ENCODE measurements at places on chromosomes 13 and 19.

GRCh38 chr13:20119960-20120359 is 40.9 kb downstream of the GJA3 start:
- DNase-seq = no peak

DNA sequence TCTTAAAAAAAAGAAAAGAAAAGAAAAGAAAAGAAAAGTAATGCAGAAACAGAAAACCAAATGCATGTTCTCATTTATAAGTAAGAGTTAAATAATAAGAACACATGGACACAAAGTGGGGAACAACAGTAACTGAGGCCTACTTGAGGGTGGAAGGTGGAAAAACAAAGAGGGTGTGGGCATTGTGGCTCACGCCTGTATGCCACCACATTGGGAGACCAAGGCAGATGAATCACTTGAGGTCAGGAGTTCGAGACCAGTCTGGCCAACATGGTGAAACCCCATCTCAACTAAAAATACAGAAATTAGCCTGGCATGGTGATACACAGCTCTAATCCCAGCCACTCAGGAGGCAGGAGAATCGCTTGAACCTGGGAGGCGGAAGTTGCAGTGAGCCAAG is 8.1 kb downstream of the ZNF708 start:
- DNase-seq = no peak

DNA sequence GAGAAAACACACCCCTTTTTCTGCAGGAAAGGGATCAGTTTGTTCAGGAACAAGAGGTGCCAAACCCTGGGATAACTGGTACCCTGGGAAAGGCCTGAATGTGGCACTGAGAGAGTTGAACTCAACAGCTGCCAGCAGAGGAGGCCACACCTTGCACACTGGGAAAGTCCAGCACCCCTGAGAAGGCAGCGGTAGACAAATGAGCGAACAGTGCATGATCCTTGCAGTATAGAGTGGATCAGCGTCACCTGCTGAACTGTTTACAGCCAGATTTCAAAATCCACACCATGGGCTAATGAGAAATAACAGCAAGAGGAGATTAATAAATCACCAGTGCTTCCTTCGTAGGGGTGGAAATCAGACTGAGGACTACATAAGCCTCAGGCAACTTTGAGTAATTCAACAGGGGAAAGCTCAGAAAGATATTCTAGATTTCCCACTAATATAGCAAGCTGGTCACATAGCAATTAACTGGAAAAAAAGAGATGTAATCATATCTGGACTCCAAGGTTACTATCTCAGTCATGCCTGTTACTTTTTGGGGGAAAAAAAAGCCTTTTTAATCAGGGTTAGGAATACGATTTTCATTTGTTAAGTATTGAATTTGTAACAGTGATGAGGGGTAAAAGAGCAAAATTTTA is 52.0 kb downstream of the DCT start:
- no peak for DNase-seq

DNA sequence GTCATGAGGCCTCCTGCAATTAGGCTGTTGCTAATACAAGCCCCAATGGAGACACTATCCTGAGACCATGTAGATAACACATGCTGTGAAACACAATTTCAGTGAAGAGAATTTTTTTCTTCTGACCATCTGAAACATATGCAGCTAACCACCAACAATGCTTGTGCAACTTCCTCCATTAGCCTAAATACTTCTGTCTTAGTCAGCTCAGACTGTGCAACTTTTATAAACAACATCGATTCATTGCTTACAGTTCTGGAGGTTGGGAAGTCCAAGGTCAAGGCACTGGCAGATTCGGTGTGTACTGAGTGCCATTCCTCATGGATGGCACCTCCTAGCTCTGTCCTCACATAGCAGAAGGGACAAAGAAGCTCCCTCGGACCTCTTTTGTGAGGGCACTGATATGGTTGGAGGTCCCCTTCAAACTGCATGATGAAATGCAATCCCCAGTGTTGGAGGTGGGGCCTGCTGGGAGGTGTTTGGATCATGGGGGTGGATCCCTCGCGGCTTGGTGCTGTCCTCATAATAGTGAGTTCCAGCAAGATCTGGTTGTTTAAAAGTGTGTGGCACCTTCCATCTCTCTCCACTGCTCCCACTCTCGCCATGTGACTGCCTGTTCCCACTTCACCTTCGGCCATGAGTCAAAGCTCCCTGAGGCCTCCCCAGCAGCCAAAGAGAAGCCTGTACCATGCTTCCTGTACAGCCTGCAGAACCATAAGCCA is 27.7 kb downstream of the STK24 start:
- DNase-seq = no peak

- DNase-seq = no peak
These were observed 59.2 kb downstream of the MLLT1 start for GRCh38 chr19:6220385-6221191.

GRCh38 chr19:1823539-1824251 is 11.6 kb upstream of the ATP8B3 start:
- no peak for DNase-seq

- DNase-seq = no peak
These were observed 72.3 kb downstream of the LATS2 start for GRCh38 chr13:20988909-20989655.

DNA sequence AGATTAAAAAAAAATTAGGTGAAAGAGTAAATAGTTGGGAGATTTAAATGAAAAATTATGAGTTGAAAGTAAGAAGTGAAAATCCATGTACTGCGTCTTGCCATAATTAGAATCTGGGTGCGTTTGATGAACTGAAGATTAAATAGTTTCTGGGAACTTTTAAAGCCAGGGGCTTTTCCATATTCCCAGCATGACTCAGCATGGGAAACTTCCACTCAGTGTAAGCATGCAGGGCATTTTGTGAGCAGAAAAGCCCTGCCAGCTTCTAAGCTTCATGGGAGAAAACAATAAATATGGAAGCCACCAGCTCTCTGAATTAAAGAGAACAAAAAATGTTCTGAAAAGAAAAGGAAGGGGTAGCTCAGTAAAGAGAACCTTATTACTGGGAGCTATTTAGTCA is 62.0 kb upstream of the EDNRB start:
- DNase-seq = no peak

DNA sequence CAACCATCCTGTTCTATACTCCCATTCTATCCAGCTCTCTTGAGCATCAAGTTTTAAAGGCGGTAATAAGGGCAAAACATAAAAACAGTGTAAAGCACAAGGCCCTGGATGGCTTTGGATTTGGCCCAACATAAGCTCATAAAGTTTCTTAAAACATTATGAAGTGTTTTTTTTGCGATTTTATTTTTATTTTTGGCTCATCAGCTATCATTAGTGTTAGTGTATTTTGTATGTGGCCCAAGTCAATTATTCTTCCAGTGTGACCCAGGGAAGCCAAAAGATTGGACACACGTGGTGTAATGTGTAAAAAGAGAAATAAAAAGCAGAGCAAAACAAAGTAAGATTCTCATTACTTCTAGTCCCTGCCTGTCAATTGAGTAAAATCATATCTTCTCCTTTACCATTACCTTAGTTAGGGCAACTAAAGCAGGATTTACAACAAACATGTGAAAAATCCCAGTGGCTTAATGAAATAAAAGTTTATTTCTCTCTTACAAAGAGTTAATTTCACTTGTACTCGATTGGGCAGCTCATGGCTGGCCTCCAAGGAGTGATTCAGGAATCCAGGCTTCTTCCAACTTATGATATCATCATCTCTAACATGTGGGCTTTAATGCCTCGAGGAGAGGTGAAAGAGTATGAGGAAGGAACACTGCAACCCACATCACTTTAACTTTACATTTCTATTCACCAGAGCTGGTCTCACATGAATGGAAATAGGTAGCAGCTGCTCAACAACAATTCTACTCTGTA is 725.2 kb upstream of the SLITRK1 start:
- DNase-seq = no peak

DNA sequence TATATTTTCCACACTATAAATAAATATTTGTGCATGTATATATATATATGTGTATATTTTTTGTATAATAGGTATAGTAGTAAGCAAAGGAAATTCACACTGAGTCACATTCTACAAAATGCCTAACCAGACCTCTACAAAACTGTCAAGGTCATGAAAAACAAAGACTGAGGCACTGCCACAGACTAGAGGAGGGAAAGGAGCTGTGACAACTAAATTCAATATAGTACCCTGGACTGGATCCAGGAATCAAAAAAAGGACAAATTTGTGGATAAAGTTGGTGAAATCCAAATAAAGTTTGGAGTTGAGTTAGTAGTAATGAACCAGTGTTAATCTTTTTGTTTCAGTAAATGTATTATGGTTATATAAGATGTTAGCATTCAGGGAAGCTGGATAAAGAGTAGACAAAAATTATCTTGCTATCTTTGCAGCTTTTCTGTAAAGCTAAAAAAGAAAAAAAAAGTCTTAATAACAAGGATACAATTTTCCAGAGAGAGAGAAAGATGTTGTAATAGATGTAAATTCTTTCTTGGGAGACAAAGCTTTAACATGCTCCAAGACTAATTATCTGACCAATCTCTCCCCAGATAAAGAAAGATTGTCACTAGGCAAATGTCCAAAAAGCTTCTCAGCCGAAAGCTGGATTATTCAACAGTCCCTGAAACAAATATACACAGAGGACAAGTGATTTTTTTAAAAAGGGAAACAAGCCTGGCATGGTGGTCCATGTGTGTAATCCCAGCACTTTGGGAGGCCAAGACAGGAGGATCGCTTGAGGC is 19.1 kb downstream of the SYDE1 start:
- no peak for DNase-seq

DNA sequence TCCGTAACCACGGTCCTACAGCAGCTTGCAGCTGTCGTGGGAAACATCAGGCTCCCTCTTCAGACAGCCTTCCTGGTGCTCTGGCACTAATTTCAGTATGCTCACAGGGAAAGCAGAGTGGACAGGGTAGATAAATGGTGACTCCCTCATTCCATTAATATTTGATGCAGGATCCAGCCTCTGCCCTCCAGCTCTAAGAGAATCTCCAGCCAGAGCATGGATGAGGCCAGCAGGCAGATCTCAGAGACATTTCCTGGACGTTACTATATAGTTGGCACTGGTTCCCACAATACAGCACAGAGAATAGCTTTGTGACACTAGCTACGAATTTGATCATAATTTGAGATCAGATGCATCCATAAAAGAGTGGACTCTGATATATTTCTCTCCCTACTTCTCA is 341.4 kb downstream of the LIG4 start:
- no peak for DNase-seq

- no peak for DNase-seq
These were observed 199.3 kb downstream of the KCNRG start for GRCh38 chr13:50214514-50214913.

GRCh38 chr13:29304148-29304547 is 291.3 kb downstream of the SLC7A1 start:
- DNase-seq = no peak

- DNase-seq = no peak
These were observed 43.9 kb upstream of the FRY start for GRCh38 chr13:31987535-31988170.

- DNase-seq = no peak
These were observed 195.1 kb downstream of the NDFIP2 start for GRCh38 chr13:79675931-79676660.

DNA sequence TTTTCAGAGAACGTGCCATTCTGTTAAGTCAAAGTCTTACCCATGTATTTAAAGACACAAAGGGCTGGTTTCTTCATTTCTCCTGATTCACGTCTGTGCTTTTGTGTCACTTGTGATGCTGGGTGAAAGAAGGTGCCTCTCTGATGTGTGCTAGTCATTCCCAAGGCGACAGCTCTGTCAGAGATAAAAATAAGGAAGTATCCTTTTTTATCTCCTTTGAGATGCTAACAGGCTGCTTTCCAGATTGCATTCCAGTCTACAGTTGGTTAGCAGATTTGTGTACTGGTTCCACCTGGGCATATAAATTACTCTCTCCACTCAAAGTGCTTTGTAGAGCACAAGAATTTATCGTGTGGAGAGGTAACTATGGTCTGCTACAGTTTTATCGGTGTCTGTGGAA is 33.5 kb upstream of the DCT start:
- no peak for DNase-seq

All from stimulated activated CD4-positive, alpha-beta T cell treated with anti-CD3 and anti-CD28 coated beads, Interleukin-2, amount 100 ng/mL, for 24 hours (primary cell).